ENCODE measurements at places on chromosomes 3 and 15. TPM values are rescaled to one million over a fixed set of nuclear protein-coding genes. Genes with fewer than 3 reads are reported as not detected.

DNA sequence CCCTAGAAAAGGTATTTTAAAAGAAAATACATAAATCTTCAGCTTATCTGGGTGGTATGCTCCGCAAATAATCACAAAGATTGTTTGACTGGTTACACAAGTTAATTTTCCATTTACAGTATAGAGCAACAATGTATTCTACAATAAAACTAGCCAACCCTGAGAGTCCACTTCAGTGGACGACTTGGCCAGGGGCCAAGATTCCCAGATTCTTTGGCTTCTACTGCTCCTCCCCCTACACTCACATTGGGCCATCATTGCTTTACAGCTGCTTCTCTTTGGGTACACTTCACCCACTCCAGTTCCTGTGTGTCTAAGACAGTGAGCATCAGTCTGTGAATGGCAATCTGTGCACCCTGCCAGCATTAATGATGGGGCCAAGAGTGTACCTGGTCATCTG, 17.2 kb upstream of the PRICKLE2 start:
- no peak for DNase-seq

GRCh38 chr3:65992106-65992505, 46.6 kb downstream of the MAGI1 start:
- no peak for DNase-seq

DNA sequence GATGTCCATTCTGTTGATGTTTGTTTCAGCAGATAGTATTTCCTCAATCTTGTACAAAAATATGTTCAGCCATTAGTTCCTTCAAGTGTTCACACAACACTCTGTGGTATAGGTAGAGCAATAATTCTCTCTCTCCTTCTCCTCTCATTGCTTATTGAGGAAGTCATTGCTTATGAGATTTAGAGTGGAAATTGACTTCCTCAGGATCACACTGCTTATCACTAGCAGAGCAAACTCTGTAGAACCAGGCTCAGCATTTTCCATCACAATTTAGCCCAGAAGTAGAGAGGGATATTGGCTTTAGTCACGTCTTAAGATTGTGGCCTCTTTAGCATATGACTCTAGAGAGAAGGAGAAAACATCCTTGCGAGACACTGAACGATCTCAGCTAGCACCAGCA, 31.2 kb downstream of the RAB11A start:
- DNase-seq, result no peak

DNA sequence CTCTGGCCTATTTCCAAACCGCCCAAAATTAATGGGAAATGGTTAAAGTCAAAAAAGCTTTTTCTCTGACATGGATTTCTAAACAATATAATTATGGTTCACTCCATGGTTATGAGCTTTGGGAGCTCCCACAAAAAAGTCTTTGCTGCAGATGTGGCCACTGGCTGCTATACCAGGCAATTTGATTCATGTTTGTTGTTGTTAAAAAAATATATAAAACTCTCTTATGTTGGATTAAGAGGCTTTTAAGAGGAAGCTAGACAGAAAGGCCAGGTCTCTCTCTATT, 258.6 kb downstream of the TIGIT start:
- no peak for DNase-seq

DNA sequence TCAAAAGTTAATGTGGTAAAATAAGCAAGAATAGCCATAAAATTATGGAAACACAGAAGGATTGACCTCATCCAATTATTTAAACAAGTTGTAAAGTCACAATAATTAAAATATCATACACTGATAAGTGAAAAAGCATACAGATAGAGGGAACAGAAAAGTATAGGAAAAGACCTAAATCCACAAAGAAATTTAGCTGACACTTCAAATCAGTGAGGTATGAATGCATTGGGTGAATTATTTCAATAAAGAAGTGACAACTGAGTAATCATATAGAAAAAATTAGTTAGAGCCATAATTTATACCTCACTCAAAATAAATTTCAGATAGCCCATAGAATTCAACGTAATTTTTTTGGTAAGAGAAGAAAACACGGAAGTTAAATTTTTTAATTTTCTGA, 25.1 kb downstream of the TFDP2 start:
- DNase-seq, result no peak

DNA sequence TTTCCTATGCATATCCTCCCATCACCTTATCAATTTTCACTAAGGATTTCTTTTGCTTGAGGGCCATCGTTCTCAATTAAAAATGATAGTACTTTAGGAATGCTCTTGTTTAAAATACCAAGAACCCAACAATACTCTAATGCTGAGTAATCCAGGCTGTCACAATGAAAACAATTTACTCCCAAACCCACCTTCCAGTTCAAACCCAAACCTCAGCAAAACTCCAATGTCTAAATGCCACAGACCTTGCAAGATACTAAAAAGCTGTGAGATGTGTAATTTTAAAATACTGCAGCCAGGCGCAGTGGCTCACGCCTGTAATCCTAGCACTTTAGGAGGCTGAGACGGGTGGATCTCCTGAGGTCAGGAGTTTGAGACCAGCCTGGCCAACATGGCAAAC, 889.8 kb downstream of the ROBO1 start:
- no peak for DNase-seq

- DNase-seq, result no peak
Measured at GRCh38 chr3:76768912-76769311, 271.0 kb upstream of the ROBO2 start.

Gene HOMER2
- 7.0 TPM for total RNA-seq

Gene ARIH1
- total RNA-seq, result 60.5 TPM

Gene DPPA2
- 10.3 TPM for total RNA-seq

All from H7 (cell line).